Stimulated activated CD8-positive, alpha-beta memory T cell treated with anti-CD3 and anti-CD28 coated beads, Interleukin-15, amount 100 ng/mL, for 4 hours (primary cell): ENCODE measurements at places on chromosomes 6 and 20.
A peak's percentile ranks its signal among the peaks of the same experiment; 100 is the strongest.

- no peak for DNase-seq
Observed at GRCh38 chr20:6074145-6074561, 20.3 kb upstream of the LRRN4 start.

- no peak for DNase-seq
Observed at GRCh38 chr20:38165089-38165965, at the start of gene TGM2. Gene TGM2, minus strand, starts transcription at chr20:38165270. Its CDS starts 72 bp downstream, at chr20:38165198.

DNA sequence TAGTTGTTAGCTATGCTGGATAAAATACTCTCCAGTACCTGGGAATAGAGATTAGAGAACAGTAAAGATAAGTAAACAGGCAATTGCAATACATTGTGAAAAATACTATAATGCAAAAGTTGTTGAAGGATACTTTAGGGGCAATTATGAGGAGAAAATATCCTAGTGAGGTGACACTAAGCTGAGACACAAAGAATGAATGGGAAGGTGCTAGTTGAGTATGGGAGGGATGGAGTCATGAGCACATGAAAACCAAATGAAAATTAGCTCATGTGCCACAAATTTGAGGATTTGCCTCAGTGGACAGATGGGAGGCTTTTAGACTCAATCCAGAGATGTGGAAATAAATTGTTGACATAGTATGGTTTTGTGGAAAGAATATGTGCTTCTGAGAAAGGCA is 370.5 kb upstream of the MMS22L start:
- no peak for DNase-seq

DNA sequence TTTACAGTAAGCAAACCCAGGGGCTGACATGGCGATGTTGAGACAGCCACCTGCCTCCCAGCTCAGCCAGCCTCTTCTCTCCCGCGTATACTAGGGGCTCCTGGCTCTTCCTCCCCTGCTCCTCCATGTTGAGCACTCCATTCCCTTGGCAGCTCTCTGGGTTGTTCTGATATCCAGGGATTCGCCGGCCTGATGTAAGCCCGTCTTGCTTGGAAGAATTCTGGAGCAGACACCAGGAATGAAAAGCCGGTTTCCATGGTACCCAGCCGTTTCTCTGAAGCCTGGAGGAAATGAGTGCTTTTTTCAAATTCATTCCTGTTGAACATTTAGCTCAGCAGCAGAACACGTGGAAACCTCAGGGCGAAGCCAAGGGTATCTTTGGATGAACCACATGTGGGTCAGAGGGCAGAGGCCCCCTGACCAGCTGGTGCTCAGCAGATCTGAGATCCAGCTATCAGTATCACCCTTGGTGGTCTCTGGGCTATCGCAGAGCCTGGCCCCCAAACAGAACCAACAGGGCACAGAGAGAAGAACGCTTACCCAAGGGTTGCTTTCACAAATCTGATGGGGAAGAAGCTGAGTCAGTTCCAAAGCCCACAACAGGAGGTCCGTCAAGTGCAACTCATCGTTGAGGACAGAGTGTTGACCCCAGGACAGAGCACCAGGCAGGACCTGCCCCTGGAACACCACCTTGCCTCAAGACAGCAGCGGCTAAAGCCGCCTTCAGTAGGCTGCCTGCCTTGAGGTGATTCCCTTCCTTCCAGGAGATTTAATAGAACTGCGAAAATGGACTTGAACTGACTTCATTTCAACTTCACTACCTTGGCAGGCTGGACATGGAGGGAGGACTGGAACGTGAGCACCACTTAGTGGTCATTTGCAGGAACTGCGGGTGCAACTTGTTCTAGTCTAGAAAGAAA is 96.1 kb upstream of the RIN2 start:
- DNase-seq, result no peak

DNA sequence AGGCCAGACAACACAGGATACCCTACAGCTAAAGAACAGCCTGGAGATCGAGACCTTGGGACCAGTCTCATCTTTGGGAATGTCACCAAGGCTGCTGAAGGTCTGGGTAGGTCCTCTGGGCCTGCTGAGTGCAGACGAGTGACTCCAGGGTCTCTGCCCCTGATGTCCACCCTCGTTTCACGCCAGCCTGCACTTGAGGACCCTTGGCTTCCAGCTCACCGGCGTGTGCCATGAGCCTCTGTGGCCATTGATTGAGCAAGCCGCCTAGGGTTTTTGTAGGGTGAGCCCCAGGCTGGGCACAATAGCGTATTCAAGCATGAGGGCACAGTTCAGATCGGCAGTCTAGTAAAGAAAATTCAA is 4.3 kb downstream of the BPHL start:
- no peak for DNase-seq

GRCh38 chr20:671252-672030 is 4.2 kb downstream of the SCRT2 start:
- DNase-seq, result no peak

DNA sequence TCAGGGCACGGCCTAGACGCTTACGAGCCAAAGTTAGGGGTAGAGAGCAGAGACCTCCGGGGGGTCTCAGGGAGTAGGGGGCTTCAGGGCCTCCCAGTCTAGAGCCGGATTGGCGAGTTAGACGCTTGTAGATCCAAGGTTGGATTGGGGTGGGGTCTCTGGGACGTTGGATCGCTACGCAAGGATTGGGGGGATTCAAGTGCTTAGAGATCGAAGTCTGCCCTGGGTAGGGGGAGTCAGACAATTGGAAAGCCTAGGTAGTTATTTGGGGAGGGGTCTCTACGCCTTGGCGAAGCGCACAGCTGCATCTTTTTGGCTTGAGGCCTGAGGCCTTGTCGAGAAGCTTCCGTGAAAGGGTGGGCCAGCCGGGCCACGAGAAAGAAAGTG is 469 bp downstream of the STX16 start:
- no peak for DNase-seq

- DNase-seq, result no peak
Observed at GRCh38 chr6:3421791-3422434, 34.9 kb downstream of the SLC22A23 start.

DNA sequence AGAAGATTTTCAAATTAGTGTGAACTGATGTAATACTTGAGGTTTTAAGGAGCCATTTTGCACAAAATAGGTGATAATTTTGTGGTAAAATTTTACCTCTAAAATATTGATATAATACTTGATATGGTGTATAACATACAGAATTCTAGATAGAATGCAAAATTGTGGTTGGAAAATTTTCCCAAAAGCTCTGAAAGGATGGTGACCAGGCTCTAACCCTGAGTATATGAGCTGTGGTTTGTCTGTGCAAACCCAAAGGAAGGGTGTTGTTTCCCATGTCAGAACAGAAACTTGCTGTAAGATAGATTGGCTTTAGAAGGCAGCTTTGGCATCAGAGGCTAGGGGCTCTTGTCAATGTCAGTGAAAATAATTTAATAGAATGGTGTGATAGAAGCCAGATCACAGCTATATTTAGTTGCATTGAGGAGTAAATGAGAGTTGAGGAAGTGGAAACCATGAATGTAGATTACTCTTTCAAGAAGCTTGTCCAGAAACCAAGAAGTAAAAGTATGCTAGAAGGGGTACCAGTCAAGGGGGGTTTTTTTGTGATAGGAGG is 257.7 kb downstream of the FARS2 start:
- DNase-seq, result no peak

GRCh38 chr20:59491884-59492283 is 112.5 kb upstream of the PHACTR3 start:
- no peak for DNase-seq

DNA sequence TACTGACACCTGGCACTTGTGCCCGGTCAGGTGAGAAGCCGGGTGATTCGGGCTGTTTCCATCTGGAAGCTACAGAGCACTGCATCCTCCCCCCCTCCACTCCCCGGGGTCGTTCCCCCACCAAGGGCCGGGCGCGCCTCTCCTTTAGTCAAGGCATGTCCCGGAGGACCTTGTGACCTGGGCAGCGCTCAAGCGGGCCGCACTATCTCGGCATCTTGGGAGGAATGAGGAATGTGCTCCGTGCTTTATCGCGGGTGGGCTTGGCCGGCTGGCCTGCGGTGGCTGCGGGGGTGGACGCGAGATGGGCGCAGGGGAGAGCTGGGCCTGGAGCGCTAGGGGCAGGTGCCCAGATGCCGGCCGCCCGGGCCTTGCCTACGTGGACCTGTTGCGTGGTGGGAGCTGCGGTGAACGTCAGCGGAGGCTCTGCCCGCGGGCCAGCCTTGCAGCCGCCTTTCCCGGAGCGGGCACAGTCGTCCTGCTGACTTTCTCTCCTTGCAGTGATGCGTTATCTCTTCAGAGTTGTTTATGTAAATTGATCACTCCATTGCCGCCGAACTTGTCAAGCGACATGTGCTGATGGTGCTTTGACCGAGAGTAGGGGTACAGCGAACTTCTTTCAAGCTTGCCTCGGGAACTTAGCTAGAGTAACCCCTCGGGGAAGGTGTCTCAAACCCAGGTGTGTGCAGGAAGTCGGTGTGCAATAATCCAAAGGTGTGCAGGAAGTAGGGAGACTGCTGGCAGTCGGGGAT is 1.1 kb downstream of the LRRC1 start:
- no peak for DNase-seq

GRCh38 chr20:33830371-33830770 is 19.2 kb downstream of the CHMP4B start:
- DNase-seq, result no peak

GRCh38 chr6:5133943-5134342 is 48.8 kb downstream of the PPP1R3G start:
- no peak for DNase-seq

DNA sequence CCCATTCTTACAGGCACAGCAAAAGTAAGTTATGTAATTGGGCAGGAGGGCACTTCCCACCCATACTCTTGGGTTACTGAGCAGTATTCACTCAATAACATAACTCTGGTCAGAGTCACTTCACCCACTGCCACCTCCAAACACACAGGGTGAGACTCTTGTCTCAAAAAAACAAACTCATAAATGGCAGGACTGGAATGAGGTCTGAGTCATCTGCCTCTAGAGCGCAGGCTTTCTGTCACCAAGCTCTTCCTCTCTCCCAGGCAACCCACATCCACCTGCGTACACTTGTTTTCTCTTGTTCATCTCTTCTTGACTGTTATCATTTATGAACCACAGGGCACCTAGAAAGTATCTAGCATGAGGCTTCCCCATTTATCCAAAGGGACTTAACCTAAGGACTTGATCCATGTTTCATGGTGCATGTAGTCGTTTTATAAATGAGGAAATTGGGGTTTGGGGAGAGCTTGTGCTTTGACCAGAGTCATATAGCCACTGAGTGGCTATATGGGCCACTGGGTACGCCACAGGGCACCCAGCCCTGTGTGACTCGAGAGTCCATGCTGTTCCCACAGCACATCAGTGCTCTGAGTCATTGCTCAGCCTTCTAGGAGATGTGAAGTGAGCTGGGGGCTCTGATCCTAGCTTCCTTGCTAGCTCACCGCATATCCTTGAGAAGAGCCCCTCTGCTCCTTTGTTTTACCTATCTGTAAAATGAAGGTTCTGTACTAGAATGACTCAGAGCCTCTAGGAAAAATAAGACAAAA is 22.4 kb downstream of the C20orf173 start:
- no peak for DNase-seq

GRCh38 chr6:152301765-152302568 is 335.2 kb downstream of the SYNE1 start:
- DNase-seq, result peak; percentile 79

GRCh38 chr6:101545191-101545590 is 151.7 kb downstream of the GRIK2 start:
- DNase-seq, result no peak

DNA sequence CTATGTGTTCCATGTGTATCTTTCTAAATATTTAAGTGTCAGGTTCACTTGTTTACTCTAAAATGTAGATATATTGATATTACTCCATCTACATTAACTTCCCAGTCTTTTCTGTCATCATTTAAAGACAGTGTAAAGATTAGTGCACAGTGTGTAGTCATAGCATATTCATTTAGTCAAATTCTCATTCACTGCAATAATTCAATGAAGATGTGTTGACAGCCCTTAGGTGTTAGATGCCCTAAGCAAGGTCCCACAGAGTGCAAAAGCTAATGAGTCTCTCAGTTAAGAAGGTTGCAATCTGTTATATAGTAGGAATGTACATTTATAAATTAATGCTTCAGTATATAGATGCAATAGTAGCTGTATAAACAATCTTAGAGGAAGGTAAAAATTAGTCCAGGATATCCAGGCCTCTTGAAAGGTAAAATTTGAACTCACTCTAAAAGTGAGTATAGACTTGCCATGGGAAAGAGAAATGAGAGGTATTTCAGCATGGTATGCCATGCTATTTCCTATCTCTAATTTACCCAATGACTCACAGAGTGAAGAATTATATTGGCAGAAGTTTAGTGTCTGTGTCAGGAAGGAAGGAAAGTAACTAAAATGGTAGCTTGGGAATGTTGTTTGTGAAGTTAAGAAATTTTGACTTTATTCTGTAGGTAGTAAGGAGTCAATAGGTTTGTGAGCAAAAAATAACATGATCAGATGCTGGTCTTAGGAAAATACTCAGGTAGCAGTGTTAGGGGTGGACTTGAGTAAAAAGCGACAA is 969.9 kb upstream of the CITED2 start:
- DNase-seq, result no peak

DNA sequence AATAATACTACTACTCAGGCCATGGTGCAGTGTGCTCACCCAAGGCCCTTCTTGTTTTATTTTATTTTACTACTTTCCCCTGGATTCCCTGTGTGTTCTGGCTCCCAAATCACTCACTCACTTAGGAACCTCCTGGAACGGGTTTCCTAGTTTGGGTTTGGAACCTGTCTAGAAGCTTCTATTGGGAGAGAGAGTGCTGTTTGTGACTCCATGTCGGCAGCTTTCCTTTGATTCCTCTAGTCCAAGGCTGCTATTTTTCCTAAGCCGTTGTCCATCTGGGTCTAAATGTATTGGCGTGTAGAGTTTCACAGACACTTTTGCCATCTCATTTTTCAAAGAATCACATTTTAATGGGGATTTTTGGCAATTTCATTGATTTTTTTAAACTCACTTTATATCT is 70.8 kb downstream of the FOXA2 start:
- DNase-seq, result no peak
